ENCODE measurements at places on chromosomes 4 and X.

DNA sequence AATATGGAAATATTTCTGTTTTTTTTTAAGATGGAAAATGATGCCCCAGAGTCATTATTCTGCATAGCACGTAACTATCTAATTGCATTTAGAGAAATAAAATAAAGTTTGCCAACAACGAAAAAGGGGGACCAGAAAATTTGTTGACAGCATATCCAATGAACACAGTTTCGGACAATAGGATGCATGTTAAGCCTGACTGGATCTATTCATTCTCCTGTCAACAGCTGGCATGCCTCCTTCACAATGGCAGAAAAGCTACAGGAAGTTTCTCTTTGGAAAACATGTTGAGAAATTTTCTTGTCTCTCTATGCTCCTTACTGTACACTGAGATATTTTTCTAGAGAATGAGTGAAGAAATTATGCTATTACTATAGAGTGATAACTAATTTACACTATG, 262.5 kb downstream of the GRID2 start:
- DNase-seq: no peak

GRCh38 chr4:100422894-100423293, 94.9 kb downstream of the EMCN start:
- no peak for DNase-seq

DNA sequence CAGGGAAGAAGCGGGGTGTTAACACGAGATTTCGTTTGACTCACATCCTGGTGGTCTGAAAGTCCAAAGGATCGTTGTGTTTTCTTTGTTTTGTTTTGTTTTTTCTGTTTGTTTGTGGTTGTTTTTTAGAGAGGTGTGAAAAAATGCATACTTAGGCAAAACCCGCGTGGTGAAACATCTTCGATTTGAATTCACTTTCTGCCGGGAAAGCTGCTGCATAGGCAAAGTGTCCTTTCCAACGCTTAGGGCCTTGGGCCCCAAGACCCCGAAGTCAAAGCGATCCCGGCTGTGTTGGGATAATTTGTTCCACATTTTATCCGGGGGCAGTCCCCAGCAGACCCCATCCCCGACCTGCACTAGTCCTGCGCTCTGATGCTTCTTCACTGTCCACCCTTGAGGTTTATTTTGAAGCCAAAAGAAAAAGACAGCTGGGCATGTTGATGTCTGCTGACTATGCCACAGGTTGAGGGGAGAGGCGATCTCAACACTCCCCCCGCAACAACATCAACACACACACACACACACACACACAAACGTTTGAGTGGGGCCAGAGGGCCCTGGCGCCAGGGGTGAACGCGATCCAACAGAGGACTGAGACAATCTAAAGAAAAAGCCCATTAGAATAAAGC, 2.0 kb downstream of the MSX1 start:
- DNase-seq: no peak

DNA sequence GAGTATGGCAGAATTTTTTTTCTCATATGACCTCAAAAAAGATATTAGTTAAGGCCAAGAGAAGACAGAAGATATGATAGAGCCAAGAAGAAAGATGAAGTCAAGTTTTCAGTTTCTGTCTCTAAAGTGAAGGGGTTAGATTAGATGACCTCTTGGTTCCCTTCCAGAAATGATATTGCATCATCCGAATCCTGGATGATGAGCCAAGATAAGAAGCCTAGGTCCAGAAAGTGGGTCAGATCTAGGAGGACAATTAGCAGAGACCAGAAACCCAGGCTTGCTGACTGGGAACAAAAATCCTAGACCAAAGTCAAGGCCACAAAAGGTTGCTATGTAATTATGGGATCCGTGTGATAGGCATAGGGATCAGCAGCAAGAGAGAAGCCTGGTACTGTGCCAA, 20.2 kb downstream of the SATL1 start:
- DNase-seq: no peak

DNA sequence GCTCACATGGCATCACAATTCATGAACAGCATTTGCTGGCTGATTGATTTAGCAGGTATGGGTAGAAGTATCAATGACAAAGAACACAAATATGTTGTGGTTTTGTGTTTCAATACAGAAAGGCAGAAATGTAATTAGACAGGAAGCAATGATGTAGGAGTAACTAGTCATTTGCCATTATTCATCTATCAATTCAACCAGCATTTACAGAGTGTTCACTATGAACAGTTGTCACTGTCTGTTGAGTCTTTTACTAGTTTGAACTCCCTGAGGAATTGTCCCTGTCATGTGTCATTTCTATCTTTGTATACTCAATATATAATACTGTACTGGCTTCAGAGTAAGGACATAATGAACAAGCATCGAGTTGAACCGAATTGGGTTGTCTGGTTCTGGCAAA, 51.5 kb upstream of the ARHGAP24 start:
- no peak for DNase-seq

DNA sequence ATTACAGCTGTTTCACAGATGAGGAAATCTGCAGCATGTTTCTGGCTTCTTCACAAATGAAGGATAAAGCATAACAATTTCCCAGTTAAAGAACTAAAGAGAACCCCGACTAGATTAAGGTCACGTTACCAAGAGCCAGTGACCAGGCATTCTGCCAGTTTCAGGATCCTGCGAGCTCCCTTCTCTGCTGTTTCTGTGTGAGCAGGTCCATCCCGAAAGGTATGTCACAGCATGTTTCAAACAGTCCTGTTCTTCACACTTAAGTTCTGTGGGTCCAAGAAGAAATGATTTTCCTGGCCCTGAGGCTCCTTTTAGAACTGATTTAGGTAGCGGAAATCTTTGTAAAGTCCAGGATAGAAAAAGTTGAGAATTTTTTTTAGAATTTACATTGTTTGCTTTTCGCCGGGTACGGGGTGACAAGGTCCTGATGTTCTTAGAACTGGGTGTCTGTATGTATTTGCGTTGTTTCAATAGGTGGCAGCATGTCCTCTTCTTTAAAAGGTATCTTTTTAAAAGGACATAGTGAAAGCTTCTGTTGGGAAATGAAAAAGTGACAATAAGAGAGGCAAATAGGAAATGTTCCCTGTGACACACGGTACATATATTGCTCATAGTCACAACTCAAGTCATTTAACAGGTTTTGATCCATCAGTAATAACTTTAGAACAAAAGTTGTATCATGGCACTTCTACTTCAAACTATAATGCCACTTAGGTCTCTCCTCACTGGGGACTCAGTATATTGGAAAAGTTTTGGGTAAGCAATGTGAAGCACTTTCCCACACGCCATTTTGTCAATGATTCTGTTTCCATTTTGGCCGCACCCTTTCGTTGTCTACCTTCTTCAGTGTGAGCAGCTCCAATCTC, 18.4 kb downstream of the IL21 start:
- peak; percentile 33 for DNase-seq

- DNase-seq: no peak
Measured at GRCh38 chr4:169189372-169189771, 81.4 kb downstream of the SH3RF1 start.

GRCh38 chr4:47525154-47525819, 40.2 kb downstream of the ATP10D start:
- DNase-seq: no peak

DNA sequence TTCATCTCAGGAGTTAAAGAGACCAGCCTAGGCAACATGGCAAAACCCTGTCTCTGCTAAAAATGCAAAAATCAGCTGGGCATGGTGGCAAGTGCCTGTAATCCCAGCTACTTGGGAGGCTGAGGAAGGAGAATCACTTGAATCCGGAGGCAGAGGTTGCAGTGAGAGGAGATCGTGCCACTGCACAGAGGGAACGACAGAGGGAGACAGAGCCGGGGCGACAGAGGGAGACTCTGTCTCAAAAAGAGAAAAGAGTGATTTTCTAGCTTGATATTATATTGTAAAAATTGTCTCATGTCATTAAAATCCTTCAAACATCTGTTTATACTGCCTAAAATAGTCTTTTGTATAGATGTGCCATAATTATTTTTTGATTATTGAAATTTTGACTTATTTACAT, 225.4 kb upstream of the AGA start:
- DNase-seq: no peak

DNA sequence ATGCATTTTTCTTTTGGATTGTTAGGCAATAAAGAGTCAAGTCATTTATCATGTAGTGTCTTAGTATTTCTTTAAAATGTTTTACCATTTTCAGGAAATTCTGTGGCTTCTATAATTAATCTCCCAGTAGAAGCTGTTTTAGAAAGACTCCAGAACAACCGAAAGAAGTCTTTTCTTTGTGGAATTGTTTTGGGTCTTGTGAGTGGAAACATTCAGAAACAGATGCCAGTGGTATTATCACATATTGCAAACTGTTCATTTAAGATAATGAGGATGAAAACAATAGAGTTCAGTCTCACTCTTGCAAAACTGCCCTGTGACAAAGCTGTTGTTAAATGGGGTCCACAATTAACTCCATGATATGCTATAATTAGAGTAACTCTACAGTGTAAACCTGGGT, 211.2 kb upstream of the KIT start:
- no peak for DNase-seq

DNA sequence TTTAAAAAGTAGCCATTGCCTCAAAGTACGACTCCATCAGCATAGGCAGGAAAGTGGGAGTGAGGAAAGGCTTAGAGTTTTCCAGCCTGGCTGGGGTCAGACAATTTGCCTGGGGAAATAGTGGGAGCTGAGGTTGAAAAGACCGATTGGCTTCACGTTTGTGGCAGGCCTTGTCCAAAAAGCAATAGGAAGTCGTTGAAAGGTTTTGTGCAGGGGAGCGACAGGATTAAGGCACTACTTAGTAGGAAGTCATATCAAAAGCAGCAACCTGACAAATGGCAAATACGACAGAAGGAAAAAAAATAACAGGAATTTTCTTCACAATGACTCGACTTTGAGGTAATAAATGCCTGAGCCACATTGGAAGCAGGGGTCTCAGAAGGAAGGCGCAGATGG, 691 bp upstream of the EREG start:
- DNase-seq: no peak

GRCh38 chrX:145549496-145549895, 268.1 kb upstream of the SLITRK2 start:
- no peak for DNase-seq

DNA sequence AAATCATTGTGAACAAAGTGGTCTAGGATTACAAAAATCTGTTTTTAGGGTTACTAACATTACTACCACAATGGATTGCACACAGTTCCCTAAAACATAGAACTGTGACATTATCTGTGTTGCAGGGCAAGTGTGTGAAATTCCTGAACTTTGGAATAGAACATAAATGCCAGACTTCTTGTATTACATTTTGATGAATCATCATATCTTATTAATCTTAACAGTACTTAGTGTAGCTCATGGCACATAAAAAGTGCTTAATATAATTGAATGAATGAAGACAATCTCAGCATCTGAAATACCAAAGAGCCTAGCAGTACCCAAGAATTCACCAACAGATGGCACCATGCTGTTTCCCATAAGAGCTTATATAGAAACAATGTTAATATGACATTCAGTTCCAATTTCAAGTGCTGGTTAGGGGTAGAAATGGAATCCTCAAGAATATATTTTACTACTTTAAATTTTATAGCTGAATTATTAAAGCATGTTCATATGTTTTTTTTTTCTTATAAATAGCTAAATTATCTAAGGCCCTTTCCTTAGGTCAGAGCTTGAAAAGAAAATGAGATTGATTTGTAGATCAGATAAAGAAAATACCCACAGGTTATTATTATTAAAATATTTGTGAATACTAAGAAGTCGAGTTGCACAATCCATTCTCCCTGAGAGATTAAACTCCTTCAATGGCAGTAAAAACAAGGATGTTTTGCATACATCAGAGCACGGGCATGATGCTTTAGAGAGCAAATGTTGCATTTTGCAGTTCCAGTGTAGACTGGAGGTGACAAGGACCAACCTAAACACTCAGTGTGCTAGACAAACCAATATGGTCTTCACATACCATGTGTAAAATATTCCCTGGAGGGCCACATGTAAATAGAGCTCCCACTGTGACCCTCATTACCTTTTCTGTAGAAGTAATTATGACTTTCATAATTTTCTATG, 25.7 kb upstream of the SHISA3 start:
- peak; percentile 64 for DNase-seq

DNA sequence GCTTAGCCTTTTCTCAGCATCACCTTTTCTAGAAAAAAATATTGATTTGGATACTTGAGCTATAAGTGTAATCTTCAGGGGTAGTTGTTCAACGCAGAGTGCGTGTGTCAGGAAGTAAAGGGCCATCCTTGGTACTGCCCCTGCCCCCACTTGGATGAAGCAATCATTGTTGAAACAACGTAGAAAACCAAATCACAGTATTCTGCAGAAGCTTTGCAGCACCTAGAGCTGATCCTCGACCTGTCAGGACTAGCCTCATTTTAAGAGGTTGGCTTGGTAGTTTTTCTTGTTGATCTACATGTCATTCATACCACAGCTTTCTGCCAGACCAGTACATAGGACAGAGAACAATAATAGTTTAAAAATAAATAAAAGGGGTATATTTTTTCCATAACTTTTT, 65.3 kb upstream of the MYOZ2 start:
- no peak for DNase-seq

DNA sequence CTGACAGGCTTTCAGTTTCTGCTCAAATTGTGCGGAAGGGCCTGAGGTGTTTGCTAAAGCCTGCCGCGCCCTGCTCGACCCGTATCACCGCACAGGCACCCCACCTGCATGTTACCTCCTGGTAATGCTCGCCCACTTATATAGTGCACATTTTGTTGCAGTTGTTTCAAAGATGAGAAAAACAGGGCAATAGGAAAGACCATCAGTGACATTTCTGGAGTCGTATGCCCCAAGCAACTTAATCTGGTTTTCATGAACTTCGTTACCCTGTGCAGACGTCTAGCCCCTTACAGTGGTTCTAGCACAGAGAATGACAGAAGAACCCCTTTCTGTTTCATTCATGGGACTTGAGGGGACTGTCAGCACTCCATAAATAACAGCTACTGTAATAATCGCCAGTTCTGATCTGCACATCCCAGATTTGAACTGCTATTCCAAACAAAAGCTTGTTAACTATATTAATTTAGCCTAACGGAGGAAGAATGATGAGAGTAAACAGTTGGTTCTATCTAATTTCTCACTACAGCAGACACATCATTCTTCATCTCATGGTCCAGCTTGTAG, 940 bp upstream of the DCTD start:
- DNase-seq: no peak

GRCh38 chrX:508163-508562, 121.5 kb upstream of the PPP2R3B start:
- DNase-seq: no peak

All from KBM-7 (cell line).